Pons (tissue), 1 donor: ENCODE measurements at places on chromosomes 2 and 18.
A peak's percentile ranks its signal among the peaks of the same experiment; 100 is the strongest.

- no peak for DNase-seq
Observed at GRCh38 chr2:160380611-160381010, 113.0 kb downstream of the RBMS1 start.

- DNase-seq = no peak
Observed at GRCh38 chr2:32516567-32516966, 111.3 kb upstream of the TTC27 start.

DNA sequence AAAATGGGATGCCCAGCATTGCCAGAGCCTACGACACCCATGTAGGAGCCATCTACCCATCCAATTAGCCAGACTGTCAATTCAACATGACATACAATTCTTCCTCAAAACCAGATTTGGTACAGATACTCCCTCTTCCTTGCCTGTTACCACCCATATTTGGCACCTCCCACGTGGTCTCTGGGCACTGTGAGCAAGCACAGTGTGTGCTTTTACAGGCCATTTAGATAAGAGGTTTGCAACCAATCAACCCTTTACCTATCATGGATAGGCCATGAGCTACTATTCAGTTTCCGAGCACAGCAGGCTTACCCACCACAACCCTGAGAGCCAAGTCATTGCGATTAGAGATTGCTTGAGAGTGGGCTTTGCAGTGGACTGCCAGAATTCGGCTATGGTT lies 40.9 kb downstream of the ARID5A start:
- DNase-seq = no peak

GRCh38 chr2:240568678-240569522 lies 616 bp downstream of the RNPEPL1 start:
- no peak for DNase-seq

- no peak for DNase-seq
Observed at GRCh38 chr2:26438926-26439325, 37.2 kb downstream of the DRC1 start.

- DNase-seq = no peak
Observed at GRCh38 chr2:230908595-230909191, 16.3 kb downstream of the GPR55 start.

GRCh38 chr2:148971547-148971946 lies 67.0 kb upstream of the LYPD6B start:
- DNase-seq = no peak

GRCh38 chr2:190999949-191000665 lies 13.9 kb downstream of the STAT1 start:
- DNase-seq = no peak

GRCh38 chr2:241637795-241638660 lies 535 bp downstream of the ATG4B start:
- no peak for DNase-seq

DNA sequence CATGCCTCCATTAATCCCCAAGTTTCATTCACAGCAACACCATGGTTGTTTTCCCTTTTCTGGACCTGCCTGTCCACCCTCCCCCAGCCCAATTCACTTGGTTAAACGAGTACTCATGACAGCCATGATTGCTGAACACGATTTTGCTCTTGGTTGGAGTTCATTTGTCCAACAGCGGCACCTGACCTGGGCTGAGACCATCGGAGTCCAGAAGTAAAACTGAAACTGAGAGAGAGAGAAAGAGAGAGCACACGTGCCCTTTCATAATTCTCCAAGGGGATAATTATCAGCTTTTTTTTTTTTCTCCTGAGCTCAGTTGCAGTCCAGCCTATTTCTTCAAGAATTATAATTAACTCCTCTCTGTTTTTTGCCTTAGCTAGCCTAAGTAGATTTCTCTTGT lies 13.7 kb upstream of the KIF5C start:
- no peak for DNase-seq

- DNase-seq = no peak
Observed at GRCh38 chr2:69450735-69451416, 13.6 kb upstream of the NFU1 start.

GRCh38 chr2:161177969-161178368 lies 17.7 kb downstream of the TANK start:
- no peak for DNase-seq

DNA sequence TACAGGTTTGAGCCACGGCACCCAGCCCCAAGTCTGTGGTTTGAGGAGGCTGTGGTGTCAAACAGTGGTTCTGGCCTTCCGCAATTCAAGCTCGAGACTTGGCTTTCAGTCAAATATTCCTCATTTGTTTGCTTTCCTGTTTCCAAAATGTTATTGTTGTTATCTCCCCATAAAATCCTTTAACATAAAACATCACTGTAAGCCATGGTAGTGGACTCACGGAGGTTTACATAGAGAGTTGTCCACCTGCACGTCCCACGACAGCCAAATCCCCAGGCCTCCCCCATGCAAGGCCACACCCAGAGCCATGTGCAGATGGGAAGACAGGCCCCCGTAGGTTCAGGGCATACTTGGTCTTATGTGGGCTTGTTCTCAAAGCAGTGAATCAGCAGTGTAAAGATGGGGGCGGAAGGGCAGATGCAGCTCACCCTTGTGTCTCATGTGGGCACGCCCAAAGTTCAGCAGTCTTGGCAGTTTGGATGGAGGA lies 18.9 kb upstream of the ST3GAL5 start:
- DNase-seq = no peak

GRCh38 chr18:47781561-47781960 lies 148.9 kb downstream of the SMAD2 start:
- DNase-seq = no peak

GRCh38 chr2:70247364-70248180 lies 856 bp downstream of the TIA1 start:
- peak; percentile 67 for DNase-seq

GRCh38 chr18:63879709-63880108 lies 7.8 kb upstream of the SERPINB2 start:
- DNase-seq = no peak

- DNase-seq = no peak
Observed at GRCh38 chr2:111940333-111941196, 42.2 kb downstream of the MERTK start.

- DNase-seq = no peak
Observed at GRCh38 chr18:30149585-30149984, 893.0 kb downstream of the DSC3 start.

DNA sequence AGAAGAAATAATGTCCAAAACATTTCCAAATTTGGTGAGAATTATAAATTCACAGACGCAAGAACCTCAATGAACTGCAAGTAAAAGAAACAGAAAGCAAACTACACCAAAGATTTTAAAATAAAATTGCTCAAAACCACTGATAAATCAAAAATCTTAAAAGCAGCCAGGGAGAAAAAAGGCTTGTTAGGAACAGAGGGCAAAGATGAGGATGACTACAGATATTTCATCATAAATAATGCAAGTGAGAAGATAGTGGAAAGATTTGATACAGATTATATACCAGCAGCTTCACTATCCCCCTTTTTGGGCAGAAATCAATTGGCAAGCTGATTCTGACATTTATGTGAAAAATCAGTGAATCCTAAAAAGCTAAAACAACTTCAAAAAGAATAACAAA lies 10.3 kb upstream of the ASXL3 start:
- DNase-seq = no peak

DNA sequence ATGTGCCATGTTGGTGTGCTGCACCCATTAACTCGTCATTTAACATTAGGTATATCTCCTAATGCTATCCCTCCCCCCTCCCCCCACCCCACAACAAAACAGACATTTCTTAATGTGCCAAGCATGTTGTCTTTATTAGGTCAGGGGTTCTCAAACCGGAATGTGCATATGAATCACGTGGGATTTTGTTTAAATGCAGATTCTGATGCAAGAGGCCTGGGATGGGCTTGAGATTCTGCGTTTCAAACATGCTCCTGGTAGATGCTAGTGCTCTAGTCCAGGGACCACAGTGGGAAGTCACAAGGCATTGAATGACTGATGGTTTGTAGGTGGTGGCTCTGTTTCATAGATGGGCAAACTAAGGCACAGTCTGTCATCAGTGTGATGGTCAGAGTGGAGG lies 184.7 kb downstream of the SMAD7 start:
- no peak for DNase-seq

DNA sequence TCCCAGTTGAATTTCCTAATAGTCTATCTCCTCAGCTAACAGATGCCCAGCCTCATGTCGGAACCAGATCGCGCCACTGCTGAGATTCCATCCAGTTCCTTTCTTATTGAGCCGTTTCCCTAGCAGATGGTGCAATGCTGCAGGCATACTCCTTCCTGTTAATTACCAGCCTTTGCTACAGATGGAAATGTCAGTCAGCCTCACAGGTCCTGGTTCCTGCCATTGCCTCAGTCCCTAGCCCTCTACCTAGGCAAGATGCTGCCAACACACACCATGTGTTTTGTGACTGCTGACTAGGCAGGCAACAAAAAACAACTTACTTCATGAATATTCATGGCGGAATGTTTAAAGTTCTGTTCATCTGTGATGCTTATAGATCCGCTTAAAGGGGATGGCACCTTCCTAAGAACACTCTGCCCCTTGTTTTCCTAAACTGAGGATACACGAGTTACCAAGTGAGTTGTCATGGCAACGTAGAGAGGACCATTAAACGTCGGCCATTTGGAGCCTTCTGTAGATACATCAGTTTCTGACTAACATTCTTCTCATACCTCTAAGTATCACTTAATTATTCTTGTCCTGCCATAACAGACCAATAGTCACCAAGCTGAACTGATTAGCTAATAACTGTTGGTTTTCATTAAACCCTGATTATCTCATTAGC lies 749.5 kb downstream of the RNF144A start:
- DNase-seq = peak; percentile 20

DNA sequence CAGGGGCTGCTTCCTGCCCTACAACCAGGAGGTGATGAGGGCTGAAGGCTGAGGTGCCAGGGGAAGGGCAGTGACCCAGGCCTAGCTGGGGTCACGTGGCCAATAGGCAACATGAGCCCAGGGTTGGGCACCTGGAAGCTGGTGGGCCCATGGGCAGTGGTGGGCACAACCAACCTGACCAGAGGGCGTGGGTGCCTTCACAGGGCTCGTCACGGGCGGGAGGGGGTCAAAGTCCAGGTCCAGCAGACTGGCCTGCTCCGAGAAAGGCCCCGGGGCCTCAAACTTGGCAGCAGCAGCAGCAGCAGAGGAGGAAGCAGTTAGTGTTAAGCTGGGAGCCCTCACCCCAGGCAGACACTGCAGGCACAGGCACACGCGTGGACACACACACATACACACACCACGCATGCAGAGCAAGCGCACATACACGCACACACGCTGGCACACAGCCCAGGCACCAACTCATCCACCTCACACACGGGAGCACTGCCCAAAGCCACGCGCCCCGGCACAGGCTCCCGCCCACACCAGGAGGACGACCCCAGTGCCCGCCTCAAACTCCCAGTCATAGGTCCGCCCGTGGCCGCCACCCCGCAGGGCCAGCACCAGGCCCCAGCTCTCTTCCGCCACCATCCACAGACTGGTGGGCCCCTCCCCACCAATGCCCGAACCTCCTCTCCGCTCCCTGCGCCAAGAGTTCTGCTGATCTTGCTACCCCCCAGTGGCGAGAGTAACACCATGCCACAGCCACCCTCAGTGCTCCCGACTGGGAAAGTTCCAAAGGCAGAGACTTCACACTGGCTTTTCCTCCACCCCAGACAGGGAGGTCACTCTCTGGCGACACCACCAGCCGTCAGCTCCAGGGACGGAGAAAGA lies 53.0 kb downstream of the BIN1 start:
- no peak for DNase-seq

GRCh38 chr2:128645631-128646030 lies 327.0 kb upstream of the HS6ST1 start:
- no peak for DNase-seq

- DNase-seq = no peak
Observed at GRCh38 chr2:216863946-216864345, 4.1 kb upstream of the TNP1 start.

GRCh38 chr2:234952270-234953115 lies 676 bp downstream of the SH3BP4 start:
- DNase-seq = peak; percentile 31

GRCh38 chr18:8999872-9000271 lies 102.6 kb upstream of the NDUFV2 start:
- DNase-seq = no peak

DNA sequence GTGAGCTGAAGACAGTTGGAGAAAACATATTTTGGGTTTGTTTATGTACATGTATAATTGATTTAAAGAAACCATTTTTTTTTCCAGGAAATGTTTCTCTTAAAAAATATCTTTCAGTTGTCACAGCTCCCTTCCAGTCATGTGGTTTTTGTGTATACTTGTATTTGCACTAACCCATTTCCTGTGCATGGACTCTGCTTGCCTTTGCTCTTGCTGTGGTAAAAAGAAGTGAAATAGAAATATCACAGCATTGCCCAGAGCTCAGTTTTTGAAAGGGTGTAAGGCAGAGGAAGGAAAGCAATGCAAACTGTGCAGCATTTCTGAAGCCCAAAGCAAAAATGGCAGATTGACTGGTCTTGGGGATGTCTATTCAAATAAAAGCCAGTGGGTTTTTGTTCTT lies 10.4 kb upstream of the DOCK10 start:
- no peak for DNase-seq

GRCh38 chr2:133418021-133418420 lies 150.2 kb downstream of the NCKAP5 start:
- DNase-seq = no peak

DNA sequence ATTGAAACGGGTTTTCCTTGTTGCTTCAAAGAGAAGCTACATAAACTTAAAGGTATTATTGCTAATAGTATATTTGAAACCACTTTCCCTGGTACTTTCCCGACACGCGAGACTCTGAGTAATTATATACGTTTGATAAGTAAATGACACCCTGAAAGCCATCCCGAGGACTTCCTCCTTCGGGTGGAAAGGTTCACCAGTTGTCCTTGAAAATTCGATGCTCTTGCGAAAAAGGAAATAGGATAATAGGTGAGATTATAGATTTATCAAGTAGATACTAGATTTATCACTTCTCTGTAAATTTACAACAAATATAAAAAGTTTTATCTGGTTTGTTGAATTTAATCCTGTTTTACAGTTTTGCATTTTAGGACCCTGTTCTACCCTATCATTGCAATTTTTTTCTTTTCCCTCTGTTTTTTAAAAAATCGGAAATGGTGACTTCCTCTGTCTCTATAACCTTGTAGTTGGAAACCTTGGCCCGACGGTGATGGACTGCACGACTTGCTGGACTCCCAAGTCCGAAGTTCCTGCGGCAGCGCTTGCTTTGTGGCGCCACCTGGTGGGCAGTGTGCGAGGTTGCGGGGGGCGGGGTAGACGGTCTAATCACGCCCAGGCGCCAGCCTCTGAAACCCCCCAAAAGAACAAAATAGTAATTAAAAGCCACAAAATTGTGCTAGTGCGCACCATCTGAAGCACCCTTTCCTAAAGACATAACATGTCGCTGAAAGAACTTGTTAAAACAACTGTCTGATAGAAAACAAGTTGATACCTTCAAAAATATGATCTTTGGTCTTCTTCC lies 972 bp upstream of the DLX2 start:
- DNase-seq = peak; percentile 79

DNA sequence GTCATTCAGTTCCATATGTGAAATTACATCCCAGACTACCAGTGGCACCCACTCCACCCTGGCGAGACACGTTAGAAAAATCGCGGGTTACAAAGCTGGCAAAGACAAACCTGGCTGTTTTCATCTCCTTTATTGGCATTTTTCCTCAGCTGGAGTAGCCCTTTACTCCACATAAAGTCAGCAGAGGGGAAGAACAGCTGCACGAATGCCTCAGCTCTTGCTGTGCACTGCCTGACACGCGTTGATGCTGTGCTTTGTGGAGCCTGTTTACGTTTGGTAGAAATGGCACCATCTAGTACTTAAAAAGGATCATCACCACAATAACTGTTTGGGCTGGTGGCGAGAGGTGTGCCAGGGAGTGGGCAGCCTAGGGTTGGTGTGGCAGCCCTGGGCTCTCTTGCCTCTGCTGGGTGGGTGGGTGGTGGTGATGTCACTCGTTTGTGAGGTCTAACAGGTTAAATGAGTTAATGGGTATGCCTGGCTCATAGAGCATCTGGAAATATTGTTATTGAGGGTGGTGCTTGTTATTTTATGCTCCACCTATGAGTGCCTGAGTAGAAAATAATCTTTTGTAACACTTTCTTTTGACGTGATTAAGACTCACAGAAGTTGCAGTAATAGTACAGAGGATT lies 16.4 kb downstream of the FARP2 start:
- DNase-seq = peak; percentile 80
